Left hindlimb (tissue), 1 donor: ENCODE measurements at places on chromosomes 3 and 15.

DNA sequence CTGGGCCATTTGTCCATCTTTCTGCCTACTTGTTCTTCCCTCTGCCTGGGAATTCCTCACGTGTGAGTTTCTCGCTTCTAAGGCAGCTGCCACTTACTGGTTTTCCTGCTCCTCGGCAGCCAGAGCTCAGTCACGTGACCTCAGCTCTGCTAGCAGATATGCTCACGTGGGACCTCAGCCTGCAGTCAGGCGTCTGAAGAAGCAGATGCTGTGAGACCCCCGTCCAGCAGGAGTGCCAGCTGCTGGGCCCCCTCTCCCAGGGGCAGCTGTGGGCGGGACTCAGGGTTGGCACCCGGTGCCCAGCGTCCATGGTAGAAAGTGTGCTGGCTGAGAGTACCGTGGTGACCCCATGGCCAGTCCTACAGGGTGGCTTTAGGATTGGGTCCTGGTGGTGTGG is 161.3 kb upstream of the TLE3 start:
- DNase-seq, result peak; percentile 79

DNA sequence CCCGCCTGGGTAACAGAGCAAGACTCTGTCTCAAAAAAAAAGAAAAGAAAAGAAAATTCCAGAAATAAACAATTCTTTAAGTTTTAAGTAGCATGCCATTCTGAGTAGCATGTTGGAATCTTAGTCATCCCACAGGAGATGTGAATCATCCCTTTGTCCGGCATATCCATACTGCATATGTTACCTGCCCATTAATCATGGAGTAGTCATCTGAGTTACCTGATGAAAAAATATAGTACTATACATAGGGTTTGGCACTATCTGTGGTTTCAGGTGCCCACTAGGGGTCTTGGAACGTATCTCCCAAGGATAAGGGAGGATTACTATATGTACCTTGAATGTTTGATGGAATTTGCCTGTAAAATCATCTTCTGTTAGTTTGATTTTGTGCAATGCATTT is 6.3 kb upstream of the CCR4 start:
- DNase-seq, result no peak

DNA sequence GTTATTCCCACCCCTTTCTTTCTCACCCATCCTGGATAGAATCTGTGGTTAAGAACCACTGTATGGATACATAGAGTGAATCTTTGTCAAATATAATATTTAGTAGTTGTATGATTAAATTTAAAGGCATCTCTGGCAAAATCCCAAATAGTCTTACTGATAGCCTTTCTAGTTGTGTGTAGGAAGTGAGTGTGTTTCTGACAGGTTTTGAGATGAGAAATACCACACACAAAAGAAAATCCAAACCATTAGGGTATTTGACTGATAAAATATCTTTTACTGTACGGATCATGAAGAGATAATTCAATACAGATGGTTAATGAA is 44.7 kb upstream of the PLCL2 start:
- no peak for DNase-seq

GRCh38 chr15:56919609-56920366 is 1.3 kb downstream of the TCF12 start:
- DNase-seq, result peak; percentile 67

GRCh38 chr15:45048794-45049631 is 26.0 kb downstream of the SORD start:
- no peak for DNase-seq

DNA sequence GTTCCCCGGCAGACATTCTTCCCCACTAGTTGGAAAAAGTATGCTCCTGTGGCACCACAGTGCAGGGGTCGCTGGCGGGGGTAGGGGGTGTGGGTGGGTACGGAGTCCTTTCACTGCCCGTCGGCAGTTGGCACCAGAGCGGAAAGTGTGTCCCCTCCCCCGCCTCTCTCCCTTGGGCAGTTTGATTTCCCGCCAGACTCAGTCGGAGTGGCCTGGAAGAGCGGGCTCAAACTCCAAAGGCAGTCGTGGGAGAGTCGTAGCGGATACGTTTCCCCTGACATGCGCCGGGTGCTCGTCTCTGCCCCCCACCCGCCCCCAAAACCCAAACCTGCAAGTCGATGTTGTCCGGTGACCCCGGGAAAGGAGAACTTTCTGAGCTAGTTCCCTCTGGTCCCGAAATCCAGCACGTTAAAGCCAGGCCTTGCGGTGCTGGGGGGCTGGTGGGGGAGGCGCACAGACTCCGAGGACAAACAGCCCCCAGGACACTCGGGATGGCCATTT is 4.4 kb upstream of the FOXB1 start:
- no peak for DNase-seq

- no peak for DNase-seq
These were observed 73.0 kb downstream of the HCN4 start for GRCh38 chr15:73295630-73296286.

- DNase-seq, result no peak
These were observed 13.6 kb downstream of the IGDCC4 start for GRCh38 chr15:65409036-65409631.

GRCh38 chr15:93985925-93986324 is 245.4 kb upstream of the MCTP2 start:
- no peak for DNase-seq

- peak; percentile 69 for DNase-seq
These were observed 25.0 kb downstream of the LSM3 start for GRCh38 chr3:14203521-14204079.

GRCh38 chr3:51243924-51244323 is 141.2 kb upstream of the MANF start:
- no peak for DNase-seq

GRCh38 chr3:37709946-37710640 is 151.6 kb upstream of the CTDSPL start:
- no peak for DNase-seq

- no peak for DNase-seq
These were observed 63.7 kb downstream of the DMXL2 start for GRCh38 chr15:51558876-51559275.

DNA sequence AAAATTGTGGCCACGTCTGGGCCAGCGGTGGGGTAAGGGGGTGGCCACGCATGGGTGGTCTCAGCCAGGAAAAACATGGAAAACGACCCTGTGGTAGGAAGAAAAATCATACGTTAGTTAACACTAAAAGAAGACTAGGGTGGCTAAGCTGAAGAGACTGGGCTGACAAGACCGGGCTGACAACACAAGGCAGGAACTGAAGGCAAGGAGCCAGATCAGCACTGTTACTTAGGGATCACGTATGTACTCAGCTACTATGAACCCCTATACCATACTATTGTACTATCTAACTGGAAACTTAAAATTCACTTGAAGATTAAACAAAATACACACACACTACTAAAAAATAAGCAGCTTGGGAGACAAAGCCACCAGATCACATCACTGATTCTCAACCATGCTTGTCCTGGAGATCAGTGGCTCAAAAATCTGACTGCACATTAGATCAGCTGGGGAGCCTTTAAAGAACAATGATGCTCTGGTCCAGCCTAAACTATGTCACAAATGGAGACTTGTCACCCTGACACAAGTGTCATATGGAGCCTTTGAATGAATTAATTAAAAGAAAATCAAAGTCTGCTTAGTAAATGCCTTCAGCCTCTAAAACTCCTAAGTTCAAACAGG is 442.2 kb downstream of the SHQ1 start:
- DNase-seq, result no peak

GRCh38 chr3:11307830-11308432 is 35.7 kb downstream of the ATG7 start:
- DNase-seq, result no peak

DNA sequence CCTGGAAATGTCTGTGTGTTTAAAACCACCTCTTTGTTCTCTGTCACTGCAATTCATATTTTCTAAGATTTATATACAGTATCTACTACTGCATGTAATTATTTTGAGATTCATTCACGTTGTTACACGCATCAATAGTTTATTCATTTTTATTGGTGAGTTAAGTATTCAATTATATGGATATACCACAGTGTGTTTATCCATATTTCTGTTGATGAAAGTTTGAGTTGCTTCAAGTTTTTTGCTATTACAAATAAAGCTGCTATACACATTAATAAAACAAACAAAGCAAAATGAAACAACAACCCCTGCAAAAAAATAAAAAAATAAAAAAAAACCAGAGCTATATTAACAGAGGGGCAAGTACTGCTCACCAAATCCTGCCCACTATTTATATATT is 122.3 kb downstream of the NR2E3 start:
- no peak for DNase-seq

DNA sequence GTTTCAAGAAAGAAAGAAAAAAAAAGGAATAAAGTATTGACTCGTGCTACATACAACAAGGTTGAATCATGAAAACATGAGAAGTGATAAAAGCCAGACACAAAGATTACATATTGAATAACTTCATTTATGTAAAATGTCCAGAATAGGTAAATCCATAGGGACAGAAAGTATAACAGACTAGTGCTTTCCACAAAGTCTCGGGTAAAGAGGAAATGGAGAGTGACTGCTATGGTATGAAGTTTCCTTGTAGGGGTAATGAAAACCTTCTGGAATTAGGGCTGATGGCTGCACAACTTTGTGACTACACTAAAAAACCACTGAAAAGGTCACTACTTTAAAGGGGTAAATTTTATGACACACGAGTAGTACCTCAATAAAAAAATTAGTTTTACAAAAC is 13.0 kb downstream of the LRRFIP2 start:
- DNase-seq, result no peak

DNA sequence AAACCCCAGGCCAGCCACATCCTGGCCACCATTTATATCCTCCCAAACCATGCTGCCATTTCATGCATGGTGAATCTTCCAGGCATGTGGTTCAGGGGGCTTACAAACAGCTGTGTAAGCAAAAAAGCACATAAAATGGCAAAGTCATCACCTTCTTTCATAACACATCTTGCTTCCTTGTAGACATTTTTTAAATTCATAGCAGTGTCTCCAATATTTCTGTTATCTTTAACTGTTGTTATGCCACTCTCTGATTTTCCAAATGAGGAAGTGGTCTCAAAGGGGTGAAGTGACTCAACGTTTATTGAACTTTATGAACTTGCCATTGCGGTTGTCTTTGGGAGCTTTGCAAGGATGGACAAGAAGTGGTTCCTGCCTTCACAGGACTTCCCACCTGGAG is 264.4 kb downstream of the MEX3B start:
- DNase-seq, result no peak

GRCh38 chr3:150868282-150868681 is 37.0 kb downstream of the MINDY4B start:
- DNase-seq, result no peak

DNA sequence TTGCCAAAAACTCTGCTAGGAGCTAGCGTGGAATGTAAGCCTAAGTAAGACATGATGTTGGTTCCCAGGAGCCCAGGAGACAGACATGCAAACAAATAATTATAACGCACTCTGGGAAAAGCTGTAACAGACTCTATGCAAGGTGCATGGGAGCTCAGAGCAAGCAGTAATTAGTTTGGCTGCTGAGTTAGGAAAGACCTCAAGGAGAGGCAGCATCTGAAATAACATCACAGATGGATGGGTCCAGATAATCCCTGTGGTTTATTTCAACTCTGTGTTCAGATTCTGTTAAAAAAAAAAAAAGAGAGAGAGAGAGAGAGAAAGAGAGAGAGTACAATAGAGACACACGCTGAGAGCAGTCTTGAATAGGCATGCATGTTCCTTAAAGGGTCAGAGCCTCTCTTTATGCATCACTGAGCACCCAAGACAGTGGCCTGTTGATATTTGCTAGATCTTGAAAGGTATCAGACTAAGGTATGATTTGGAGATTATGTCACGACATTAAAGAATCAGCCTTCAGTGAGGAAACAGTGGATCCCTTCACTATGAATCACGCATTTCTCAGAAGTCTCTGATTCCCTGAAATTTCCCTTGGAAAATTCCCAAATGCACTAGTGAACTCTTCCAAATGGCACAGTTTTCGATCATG is 124.4 kb upstream of the LIPC start:
- no peak for DNase-seq

DNA sequence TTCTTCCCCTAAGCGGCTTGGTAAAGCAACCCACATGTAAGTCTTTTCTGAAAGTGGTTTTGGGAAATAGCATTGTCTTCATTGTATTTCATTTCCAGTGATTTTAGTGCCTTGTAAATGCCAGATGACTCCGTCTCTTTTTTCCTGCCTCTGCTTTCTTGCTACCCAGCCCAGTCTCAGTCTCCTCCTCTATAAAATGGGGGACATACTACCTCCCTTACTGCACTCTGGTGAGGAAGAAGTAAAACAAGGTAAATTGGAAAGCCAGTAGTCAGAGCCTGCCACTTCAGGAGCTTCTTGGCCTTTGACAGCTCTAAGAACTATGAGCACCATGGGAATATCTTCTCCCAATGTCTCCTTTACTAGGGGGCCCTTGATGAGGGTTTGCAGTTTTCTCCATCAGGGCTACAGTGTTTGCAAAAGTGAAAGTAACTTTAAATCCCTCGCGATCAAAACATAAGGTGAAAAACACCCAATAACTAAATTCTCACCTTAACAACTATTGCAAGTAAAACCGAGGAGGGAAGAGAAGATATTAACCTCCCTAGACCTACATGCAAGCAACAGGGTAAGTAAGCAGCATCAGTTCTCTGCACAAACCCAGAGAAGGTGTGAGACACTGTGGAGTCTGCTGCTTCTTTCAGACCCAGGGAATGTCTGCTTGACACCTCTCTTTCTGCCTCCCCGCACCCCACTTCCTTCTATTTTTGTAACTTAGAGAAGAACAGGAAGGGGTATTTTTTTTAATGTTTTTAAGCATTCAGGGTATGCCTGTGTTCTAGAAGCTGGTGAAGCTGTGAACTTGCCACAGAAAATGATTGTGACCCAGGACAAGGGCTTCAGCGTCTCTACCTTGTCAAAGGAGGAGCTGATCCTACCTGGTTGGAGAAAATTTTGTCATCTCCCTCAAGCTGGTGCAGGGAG is 159.1 kb upstream of the EOMES start:
- DNase-seq, result no peak

GRCh38 chr3:161748049-161748448 is 251.4 kb downstream of the OTOL1 start:
- DNase-seq, result no peak

- DNase-seq, result no peak
These were observed 77.7 kb downstream of the ROBO1 start for GRCh38 chr3:79690072-79690471.

DNA sequence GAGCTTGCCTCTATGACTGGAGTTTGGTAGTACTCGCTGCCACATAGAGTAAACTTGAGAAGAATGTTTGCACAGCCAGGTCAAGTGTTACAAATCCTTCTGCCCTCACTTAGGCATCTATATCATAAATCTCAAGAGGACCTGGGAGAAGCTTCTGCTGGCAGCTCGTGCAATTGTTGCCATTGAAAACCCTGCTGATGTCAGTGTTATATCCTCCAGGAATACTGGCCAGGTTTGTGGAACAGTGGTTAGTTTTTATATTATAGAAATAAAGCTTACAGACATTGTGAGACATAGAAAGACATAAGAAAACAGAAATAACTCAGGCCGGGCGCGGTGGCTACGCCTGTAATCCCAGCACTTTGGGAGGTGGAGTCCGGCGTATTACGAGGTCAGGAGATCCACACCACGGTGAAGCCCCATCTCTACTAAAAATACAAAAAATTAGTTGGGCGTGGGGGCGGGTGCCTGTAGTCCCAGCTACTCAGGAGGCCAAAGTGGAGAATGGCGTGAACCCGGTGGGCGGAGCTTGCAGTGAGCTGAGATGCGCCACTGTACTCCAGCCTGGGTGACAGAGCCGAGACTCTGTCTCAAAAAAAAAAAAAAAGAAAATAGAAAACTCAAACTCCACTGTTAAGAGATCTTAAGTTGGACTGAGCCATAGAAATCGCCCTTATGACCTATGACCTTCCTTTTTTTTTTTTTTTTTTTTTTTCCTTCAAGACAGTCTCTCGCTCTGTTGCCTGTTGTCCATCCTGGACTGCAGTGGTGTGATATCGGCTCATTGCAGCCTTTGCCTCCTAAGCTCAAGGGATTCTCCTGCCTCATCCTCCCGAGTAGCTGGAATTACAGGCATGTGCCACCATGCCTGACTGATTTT is 2.2 kb downstream of the RPSA start:
- DNase-seq, result no peak
